ENCODE measurements at places on chromosomes 3 and 15.

- no peak for DNase-seq
Observed at GRCh38 chr15:84631706-84632272, 22.3 kb downstream of the WDR73 start.

DNA sequence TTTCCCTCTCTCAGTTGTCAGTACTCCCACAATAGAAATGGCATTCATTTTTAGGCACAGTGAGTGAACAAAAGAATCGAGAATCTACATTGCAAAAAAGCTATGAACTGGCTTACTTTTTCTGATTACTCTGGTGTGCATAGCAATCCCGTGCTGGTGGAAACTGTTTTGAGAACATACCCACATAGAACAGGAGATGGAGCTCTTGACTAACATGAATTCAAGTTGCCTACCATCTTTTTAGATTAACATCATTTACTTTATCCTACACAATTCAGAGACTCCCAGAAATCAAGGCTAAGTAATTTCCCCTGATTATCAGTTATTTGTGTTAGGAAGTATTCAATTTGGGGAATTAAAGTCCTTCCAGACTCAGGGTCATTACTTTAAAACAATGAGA lies 326.6 kb downstream of the ARPP21 start:
- DNase-seq, result no peak

- no peak for DNase-seq
Observed at GRCh38 chr3:177569875-177570657, 372.8 kb upstream of the TBL1XR1 start.

DNA sequence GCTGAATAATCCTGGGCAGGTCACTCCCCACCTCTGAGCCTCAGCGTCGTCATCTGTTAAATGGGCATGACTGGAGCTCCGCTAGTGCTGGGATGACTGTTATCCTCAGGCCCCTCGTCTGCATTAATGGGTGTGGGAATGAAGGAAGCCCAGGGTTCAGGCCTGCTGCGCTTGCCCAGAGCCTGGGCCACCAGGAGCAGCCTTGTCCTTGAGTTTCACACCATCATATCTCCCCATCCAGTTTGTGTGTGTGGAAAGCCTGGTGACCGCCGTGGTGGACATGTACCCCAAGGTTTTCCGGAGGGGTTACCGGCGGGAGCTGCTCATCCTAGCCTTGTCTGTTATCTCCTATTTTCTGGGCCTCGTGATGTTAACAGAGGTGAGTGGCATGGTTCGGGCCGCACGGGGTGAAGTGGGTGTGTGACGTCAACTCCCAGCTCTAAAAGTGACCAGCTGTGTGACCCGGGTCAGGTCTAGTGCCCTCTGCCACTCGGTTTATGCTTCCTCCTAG lies 63.5 kb upstream of the SLC6A1 start:
- no peak for DNase-seq

- no peak for DNase-seq
Observed at GRCh38 chr15:79777916-79778315, 118.9 kb downstream of the MTHFS start.

DNA sequence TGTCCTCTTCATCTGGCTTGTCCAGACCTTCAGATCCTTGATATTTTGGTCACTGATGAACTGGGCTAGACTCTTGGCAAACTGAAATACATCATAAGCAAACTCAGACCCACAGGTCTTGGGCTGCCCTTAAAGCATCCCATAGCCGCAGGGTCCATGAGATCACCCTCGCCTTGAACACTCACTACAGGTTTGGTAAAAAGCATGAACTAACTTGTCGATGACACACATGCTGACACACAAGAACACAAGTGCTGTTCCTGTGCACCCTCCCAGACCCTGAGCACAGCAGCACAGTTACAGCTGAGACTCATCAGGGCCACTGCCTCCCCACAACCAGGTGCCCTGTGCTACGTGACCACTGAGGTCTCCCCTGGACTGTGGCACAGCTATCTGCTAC lies 21.0 kb downstream of the PFKFB4 start:
- no peak for DNase-seq

DNA sequence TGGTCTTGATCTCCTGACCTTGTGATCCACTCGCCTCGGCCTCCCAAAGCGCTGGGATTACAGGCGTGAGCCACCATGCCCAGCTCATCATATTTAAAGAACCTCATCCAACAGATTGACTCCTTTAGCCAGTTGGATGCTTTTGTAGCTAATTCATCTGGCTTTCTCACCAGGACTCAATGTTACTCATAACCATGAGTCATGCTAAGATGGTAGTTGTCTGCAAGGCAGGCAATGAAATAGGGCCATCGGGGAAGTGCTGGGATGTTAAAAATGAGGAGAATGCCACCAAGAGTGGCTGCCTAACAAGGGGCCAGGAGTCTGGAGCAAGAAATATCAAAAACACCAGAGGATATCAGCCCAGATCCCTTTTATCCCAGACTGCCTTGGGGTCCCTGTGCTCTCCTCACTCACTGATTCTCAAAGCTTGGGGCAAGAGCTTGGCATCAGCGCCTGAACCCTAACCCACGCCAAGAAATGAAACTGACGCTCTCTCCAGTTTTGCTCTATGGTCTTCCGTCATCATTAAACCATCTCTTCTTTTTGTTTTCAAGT lies 7.4 kb upstream of the PCOLCE2 start:
- no peak for DNase-seq

DNA sequence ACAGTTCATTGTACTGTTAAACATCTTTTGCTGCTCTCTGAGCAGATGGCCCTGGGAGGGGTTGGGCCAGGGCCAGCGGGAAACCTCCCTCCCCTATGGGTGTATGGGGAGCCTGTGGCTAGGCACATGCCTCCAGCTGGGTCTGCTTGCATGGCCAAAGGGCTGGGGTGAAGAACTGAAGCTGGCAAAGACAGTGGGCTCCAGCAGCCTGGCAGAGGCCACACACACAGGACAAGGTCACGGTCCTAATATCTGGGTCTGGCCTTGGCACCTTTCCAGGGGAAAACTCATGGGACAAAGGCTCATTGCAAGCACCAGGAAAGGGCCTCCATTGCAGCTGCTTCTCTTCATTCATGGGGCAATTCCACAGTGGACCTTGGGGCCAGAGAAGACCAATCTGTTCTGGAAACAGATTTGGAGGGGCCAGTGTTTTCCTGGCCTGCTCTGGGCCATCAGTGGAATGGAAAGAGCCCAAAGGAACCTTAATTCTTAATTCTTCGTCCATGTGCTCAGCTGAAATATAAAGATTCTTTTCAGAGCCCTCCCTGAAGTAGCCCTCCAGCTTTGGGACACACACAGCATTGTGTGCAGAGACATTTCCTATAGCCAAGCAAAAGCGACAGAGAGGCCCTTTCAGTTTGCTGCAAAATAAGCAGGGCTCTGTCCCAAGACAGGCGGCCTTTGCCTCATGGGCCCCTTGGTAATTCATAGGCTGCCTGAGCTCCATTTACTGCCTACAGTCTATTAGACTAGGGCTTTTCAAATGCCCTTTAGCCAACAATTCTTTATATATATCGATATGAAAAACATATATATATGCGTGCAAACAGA lies 11.3 kb upstream of the LIMD1 start:
- DNase-seq, result peak; percentile 81

- DNase-seq, result no peak
Observed at GRCh38 chr15:101458908-101459578, 30.5 kb downstream of the PCSK6 start.

- DNase-seq, result no peak
Observed at GRCh38 chr3:184816614-184817013, 4.6 kb downstream of the VPS8 start.

GRCh38 chr3:33419948-33420347 lies 20.3 kb downstream of the UBP1 start:
- DNase-seq, result no peak

DNA sequence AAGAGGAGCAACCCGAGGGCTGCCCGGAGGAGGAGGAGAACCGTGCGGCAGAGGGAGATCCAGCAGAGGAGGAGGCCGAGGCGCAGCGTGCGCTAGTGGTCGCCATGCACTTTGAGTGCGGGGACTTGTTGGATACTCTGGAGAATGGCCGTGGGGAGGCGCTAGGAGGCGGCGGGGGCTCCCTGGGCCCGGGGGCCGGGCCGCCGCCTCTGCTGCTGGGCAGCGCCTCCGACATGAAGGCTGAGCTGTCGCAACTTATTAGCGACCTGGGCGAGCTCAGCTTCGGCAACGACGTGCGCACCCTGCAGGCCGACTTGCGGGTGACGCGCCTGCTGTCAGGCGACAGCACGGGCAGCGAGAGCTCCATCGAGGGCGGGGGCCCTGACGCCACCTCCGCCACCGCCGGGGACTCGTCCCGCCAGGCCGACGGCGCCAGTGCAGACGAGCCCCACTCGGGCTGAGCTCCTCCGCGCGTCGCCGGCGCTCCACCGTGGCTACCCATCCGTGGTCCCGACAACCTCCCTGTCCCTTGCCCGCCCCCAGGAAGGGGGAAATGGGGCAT lies 2.0 kb downstream of the FAM43A start:
- DNase-seq, result peak; percentile 38

- DNase-seq, result no peak
Observed at GRCh38 chr3:11720304-11720898, 76.7 kb upstream of the VGLL4 start.

DNA sequence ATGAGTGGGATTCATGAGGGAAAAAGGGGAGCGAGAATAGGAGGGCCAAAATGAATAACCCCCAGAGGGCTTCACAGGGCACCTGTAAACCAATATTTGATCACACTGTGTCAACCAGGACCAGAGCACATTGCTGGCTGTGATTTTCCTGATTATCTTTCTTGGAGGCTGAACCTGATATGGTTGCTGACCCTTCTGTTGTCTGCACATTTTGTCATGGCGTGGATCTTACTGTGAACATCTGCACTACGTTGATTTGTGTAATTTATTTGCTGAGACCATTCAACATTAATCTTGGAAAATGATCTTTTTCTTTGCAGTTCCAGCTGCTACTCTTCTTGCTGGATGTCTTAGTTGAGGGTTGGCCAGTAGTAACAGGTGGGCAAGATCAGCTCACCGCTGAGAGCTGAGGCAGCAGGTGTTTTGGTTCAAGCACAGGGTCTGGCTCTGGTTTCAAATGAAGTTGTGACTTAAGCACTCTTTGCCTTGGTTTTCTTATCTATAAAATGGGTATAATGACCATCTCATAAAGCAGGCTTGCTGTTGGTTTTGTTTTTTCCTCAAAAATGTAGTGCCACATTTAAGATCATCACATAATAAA lies 61.2 kb downstream of the ARHGEF26 start:
- DNase-seq, result no peak

- DNase-seq, result no peak
Observed at GRCh38 chr3:179929091-179929529, 107.6 kb downstream of the PEX5L start.

DNA sequence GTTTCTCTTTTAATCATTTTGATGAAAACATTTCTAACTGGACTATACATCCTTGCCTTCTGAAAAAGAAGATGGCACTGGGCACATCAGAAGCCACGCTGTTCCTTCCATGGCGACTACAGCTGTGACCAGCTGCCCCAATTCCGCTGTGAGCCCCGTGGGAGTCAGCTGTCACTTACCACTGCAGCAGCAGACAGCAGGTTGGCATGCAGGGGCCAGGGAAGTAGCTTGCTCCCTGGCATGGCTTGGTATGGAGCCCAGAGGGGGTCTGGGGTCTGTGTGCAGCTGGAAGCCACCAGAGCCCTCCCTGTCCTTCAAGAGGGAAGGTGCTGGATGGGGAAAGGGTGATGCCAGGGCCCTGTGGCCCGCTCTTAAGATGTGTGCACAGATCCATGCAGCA lies 4.5 kb upstream of the ZXDC start:
- no peak for DNase-seq

DNA sequence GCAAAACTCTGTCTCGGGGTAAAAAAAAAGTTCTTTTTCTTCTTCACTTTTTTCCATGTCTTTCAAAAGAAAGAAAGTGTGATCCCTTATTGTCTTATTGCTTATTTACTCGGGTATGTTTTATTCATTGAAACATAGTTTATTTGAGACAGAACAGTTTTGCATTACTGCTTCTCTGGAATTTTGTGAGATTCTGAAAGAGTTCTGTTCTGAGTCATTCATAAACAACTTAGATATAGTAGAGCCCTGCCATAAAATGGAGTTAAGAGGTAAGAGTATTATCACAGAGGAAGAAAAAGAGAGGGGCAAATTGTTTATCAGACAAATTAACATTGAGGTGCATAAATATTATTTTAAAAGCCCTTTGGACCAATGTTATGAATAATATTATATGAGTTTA lies 522.2 kb downstream of the ROBO2 start:
- DNase-seq, result no peak

GRCh38 chr3:67305160-67305559 lies 307.1 kb downstream of the KBTBD8 start:
- no peak for DNase-seq

DNA sequence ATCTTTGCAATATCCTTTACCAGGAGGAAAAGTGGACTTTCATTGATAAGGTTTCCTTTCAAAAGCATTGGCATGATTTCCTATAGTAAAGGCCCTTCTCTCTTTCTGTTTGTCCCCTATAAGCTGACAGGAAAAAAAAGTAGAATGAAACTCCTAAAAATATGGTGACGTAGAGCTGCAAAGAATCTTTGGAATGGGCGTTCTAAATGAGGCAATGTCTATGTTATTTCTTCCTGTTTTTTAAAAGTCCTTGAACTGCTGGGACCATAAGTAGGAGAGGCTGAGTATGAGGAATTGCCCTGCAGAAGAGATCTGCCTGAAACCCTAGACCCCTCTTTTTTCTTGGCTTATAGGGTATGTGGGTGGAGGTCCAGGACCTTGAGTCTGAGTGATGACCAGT lies 17.2 kb downstream of the ST3GAL6 start:
- no peak for DNase-seq

DNA sequence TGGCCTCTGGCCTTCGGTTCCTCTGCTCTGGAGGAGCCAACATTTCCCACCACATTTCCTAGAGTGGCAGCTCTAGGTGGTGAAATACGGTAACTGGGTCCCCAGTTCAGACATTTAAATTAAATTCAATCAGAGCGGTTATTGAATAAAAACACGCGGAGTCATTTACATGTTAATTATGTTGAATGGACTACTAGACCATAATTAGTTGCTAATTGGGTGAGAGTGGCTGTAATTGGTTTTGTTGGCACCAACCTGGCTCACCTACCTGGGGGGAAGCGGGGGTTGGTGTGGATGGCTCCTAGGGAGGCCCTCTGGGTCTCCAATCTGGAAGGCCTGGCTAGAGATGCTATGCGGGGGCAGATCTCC lies 12.7 kb downstream of the SEMA3F start:
- DNase-seq, result no peak

DNA sequence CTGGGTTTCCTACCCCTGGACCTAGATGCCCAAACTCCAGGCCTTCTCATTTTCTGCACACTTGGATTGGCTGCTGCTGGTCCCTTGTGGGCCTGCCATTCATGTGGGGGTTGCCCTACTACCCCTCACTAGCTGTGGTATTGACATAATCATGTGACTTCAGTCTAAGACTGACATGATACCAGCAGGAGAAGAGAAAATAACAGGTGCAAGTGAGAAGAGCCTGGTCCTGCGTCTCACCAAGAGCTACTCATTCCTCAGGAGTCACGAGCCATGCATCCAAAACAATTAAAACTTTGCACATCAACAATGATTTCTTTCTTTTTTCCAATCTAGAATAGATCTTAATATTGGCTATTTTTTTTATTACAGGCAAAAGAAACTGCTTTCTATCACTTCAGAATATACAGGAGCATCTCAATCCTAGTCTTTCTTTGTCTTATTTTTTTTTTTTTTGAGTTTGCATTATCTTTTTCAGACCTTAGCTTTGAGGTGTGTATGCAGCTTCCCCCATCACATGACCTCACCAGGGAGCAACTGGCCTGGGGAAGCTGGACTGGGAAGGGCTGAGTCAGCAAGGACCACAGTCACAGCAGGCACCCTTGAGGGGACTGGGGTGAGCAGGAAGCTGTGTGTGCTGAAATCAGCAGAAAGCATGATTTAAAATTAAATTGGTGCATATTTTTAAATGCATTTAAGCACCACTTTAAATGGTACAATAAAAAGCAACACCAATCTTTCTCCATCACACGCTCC lies 27.6 kb downstream of the SLC9A9 start:
- no peak for DNase-seq

- no peak for DNase-seq
Observed at GRCh38 chr15:33768670-33769190, 199.6 kb upstream of the CHRM5 start.

Data from nucleus accumbens (tissue), 56 donors.